Suprapubic skin (tissue), 4 donors: ENCODE measurements at places on chromosomes 13 and 19. TPM values are rescaled to one million over a fixed set of nuclear protein-coding genes. Genes with fewer than 3 reads are reported as not detected.

Gene PPFIA3
- 42.7 TPM for total RNA-seq

Gene PTPRS
- 147 TPM for total RNA-seq

Gene SYT5
- 6.8 TPM for total RNA-seq

Gene ZNF506
- 72.7 TPM for total RNA-seq

Gene FGF21
- not detected for total RNA-seq

Gene CEBPG
- 47.7 TPM for total RNA-seq

Gene CEBPA
- 166 TPM for total RNA-seq

Gene ZNF536
- 0.64 TPM for total RNA-seq

Gene USF2
- total RNA-seq, result 178 TPM

Gene IZUMO2
- total RNA-seq, result not detected

DNA sequence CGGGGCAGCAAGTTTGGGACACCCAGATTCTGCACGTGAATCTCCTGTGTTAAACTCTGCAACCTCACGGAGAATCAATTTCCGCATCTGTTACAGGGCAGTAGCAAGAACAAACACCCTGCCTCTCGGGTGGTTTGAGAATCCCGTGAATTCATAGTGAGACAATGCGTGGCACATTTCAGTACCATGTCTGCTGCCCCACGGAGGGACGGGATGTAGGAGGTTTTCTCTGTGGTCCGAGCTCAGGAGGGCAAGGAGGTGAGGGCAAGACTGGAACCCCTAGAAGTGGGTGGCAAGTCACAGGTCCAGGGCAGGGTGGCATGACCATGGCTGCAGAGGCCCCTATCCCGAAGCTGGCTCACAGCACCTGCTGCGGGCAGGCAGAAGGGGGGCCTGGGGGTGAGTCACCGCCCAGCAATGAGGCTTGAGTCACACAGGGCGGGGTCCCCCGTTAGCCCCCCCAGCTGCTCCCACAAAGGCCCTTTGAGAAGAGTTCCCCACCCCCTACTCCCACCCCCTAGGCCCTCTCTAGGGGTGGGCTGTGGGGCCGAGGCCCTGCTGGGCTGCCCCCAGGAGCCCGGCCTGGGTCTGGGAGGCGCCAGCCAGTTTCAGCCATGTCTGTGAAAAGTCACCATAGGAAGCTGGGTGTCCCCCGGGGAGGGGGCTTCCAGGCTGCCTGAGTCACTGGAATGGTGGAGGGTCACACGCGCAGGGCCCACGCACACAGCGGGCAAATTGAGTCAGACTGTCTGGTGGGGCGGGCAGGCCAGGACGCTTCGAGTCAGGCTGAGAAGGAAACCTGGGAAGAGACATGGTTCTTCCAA is 25.8 kb upstream of the NANOS3 start:
- DNase-seq, result peak; percentile 95

- DNase-seq, result no peak
Measured at GRCh38 chr19:615619-616018, 17.7 kb downstream of the POLRMT start.

DNA sequence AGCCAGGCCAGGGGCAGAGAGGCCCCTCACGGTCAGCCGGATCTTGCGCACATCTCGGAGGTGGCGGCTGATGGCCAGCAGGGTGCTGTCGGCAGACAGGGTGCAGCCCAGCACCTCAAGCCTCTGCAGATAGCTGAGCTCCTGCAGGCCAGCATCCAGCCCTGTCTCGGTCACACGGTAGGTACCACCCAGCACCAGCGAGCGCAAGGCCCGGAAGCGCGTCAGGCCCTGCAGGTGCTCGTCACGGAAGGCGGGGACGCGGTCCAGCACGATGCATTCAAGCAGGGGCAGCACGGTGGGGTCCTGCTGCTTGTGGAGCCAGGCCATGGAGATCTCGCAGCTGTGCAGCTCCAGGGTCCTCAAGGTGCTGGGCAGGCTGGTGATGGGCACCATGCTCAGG is 7.7 kb downstream of the FBXL12 start:
- no peak for DNase-seq

DNA sequence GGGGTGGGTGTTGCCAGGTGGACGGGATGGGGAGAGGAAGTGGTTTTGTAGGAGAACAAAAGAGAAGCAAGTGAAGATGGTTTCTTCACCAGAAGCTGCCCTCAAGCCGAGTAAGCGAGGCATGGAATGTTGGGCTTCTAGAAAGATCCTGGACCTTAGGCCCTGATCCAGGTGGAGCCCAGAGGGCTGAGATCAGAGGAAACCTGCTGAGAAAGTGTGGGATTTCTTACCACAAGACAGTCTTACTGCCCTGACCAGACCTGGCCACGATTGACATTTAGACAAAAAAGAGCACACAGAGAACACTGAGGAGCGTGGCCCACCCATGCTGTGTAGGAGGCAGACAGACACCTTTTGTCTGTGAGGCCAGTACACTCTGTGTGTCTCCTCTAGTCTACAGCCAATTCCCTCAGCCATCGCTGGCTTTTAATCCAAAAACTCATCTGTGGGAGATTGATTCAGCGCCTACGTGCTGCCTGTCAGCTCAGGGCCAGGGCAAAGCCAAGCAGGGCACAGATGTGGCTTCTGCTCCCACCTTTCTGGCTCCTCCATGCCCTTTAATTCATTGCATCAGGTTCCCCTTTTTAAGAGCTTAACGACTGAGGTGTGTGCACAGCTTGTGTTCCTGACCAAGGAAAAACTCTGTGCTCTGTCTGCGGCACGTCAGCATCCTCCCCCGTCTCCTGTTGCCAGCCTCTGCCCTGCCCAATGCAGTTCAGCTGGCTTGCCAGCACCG is 123.3 kb downstream of the AKAP11 start:
- DNase-seq, result no peak

DNA sequence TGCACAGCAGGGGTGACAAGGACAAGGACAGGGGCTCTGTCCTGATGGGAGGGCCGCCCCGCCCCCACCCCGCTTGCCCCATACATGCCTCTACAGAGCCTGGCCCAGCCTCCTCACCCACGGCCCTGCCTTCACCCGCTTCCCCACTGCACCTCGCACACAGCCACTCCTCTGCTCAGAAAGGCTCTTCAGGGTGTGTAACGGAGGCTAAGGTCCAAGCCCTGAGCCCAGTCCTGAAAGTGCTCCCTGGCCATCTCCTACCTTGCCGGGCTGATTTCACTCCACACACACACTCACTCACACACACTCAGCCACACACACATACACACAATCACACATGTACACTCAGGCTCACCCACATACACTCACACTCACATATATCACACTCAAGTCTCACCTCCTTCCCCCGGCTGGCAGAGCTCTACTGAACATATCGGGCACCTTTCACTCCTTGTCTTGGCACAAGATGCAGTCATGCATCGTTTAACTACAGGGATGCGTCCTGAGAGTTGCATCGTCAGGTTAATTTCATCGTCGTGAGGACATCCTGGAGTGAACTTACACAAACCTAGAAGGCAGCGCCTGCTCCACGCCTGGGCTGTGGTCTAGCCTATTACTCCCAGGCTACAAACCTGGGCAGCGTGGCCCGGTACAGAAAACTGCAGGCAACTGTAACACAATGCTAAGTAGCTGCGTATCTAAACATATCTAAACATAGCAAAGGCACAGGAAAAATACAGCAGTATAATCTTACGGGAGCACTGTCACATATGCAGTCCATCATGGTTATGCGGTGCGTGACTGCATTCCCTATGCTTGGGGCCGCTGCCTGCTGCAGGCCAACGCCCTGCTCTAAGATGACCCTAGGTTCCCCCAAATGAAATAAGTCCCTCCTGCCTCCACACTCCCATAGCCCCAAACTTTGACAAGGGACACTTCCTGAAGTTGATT is 13.1 kb downstream of the EPS15L1 start:
- no peak for DNase-seq

GRCh38 chr19:44605547-44605946 is 7.8 kb upstream of the IGSF23 start:
- DNase-seq, result no peak

GRCh38 chr19:50427997-50428425 is 4.7 kb upstream of the MYBPC2 start:
- DNase-seq, result peak; percentile 92

GRCh38 chr13:71323266-71323665 is 543.7 kb downstream of the DACH1 start:
- DNase-seq, result no peak

DNA sequence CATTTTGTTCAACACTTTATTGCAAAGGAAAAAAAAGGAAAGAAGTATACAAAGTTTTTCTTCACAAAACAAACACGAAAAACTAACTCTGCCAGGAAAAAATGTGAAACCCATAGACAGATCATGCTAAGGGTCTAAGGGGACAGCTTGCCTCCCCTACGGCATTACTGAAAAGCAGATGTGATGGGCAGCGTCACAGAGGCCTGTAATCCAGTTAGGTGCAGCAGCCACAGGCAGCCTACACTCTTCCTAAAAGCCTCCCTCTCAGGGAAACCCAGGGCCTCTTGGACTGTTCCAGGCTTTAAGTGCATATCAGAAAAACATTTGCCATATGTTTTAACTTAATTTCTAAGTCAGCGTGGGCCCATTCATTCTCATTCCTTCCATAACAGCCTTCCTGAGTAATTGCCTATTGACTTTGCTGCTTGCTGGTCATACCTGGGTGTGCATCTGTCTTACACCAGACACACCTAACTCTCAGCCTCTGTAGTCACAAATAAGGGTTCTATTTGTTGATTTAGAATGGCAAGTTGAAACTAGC is 135.7 kb upstream of the SERP2 start:
- DNase-seq, result no peak
